SHP77 treated with DMSO at 0.1 percent for 48 hours (cell line): ENCODE measurements at places on chromosomes 7 and 10.

DNA sequence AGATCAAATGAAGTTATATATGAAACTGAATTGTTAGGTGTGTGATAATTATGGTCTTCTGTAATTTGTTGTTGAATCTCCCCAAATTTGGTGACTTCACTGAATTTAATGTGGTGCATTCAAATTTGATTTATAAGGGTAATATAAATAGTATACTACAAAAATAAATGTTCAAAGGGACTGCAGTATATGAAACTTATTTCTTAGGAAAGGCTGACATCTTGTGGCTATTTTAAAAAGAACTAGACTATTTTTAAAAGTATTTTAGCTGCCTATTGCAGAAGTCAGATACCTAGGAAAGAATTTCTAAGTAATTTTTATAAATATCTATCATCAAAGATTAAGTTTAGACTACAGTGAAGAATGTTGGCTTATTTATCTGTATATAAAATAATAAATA is 36.6 kb downstream of the ATRNL1 start:
- DNase-seq, result no peak

DNA sequence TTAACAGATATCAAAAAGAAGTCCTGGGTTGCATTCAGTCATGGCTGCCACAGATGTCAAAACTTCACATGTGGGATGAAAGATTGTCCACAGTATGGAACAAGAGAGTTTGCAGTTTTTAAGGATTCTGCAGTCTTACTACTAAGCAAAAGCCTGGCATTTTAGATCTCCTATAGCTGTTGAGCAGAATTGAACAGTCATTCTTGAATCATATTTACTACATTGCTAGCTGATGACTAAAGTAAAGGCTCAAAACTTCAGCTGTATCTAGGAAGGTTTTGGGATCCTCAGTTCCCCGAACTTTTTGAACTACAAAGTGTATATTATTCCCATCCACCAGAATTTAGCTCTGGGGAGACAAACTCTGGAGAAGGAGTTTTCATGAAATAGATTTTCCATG is 31.0 kb downstream of the BET1 start:
- no peak for DNase-seq

DNA sequence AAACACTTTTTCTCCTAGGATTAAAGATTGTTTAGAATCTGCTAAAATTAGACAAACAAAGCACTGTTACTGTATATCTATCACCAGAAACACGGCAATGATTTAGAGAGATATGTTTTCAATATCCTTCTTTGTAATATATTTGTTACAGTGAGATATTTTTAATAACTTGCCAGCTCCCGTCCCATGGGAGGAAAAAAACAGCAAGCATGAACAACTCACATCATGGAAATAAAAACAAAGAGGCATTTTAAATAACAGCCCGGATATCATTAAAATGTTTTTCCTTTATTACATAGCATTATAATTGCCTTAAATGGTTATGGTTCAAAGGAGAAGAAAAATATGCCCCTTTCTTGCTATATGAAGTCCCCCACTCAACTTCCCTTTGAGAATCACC is 272.1 kb downstream of the BMPER start:
- DNase-seq, result no peak

DNA sequence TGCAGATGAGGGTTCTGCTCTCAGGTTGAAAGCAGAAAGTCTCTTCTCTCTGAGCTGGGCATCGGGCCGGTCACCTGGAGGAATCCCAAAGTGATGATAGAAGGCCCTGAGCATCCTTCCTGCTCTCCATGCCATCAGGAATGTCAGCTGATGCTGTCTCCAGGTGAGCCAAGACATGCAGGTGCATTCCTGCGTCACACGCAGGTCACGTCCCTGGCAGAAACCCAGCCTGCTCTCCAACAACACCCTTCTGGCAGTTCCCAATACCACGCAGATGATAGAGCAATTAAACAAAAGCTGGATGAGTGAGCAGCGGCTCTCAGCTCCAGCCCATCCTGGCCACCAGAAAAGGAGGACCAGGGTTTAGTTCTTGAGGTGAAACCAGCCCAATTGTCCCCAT is 6.9 kb upstream of the WIPI2 start:
- DNase-seq, result no peak

- DNase-seq, result no peak
Observed at GRCh38 chr10:63437116-63437949, 28.4 kb downstream of the JMJD1C start.

DNA sequence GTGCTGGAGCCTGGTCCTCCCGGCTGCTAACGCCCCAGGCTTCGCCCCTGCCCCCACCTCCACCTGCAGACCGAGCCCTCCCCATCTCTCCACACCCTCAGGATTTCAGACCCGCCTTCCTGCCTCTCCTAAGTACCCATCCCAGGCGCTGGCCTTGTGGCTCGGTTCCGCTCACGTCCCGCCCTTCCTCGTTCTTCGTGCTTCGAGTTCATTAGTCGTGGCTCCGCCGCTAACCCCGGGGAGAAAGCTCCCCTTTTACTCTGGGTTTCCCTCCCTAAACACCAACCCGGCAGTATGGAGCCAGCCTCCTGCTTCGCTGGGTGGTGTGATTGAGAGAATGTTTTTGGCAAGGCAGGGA is 11.2 kb downstream of the EMX2 start:
- DNase-seq, result no peak

- DNase-seq, result no peak
Observed at GRCh38 chr10:110415809-110416208, 81.9 kb upstream of the DUSP5 start.

DNA sequence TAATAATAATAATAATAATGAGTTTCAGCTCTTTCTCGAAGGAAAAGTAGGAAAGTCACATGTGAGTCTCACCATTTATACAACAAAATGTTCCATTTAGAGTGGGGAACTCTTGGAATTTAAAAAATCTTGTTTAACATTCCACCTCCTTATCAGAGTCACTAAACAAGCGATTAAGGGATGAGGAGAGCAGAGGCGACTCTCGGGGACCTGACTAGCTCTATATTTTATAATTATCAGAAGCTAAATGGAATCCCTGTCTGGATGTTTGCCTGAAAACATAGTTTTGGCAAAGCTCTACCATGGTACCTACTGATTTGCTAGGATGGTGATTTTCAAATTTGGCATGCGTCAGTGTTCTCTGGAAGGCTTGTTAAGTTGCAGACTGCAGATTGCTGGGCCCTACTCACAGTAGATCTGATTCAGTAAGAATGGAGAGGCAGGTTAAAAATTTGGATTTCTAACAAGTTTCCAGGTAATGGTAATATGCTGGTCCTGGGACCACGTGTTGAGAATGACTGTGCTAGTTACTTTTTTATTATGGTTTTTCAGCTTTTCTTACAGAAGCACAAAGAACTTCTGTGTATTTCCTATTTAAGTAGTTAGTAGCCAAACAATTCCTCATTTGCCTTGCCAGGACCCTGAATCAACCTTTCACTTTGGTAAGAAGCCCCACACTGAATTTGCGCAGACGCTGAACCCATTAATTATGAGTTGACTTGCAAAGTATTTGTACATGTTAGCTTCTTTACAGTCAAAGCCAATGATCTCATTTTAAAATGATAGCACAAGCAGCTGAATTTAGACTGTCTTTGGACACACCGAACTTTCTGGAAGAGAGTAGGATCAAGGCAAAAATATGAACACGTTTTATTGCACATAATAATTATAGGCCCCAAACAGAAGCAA is 39.5 kb downstream of the CPED1 start:
- DNase-seq, result no peak

GRCh38 chr10:99524736-99525380 is 7.9 kb upstream of the NKX2-3 start:
- no peak for DNase-seq

GRCh38 chr10:12181065-12181775 is 14.5 kb downstream of the NUDT5 start:
- no peak for DNase-seq

DNA sequence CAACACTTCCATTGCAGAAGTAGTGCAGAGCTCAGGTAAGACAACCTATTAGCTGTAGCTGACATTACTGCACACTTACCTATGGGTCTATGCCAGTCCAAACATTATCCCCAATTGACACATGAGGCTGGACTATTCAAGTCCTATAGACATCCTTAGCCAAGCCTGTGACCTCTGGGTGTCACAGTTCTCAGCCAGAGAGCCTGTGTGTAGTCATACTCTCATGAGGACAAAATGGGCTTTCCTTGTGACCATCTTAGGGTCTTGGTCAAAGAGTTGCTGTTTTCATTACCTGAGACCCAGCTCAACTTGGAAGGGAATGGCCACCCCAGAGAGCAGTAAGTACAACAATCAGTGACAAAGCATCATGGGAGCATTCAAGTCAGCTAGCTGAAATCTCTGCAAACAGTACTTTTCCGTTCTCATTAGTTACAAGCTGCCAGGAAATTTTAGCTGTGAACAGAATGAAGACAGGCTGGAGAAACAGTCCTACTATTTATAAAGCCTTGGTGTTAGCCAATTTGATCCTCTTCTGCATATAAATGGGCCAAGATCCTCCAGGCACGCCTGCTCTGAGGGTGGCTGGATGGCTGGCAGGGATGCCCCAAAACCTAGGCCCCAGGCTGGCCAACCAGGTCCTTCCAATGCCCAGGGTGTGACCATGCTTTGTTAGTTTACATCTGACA is 44.3 kb downstream of the NUDCD3 start:
- no peak for DNase-seq

DNA sequence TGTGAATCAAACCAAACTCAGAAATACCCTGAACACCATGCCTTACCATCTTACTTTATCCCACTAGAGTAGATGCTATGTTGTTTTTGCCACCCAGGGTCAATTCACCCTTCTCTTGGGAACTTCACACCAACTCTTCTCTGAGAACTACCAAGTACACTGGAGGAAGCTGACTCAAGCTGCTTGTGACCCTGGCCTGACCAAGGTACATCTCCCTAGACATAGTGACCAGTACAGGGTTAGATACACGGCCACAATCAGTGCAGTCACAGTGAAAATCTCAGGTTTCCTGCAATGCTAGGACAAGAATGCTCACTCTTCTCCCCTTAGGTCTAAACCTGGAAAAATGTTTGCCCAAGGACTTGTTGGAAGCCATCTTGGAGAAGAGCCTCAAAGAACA is 31.8 kb downstream of the EZH2 start:
- no peak for DNase-seq

GRCh38 chr10:31399171-31399570 is 80.2 kb downstream of the ZEB1 start:
- DNase-seq, result no peak

GRCh38 chr10:70991140-70992124 is 103.1 kb upstream of the PCBD1 start:
- DNase-seq, result no peak

DNA sequence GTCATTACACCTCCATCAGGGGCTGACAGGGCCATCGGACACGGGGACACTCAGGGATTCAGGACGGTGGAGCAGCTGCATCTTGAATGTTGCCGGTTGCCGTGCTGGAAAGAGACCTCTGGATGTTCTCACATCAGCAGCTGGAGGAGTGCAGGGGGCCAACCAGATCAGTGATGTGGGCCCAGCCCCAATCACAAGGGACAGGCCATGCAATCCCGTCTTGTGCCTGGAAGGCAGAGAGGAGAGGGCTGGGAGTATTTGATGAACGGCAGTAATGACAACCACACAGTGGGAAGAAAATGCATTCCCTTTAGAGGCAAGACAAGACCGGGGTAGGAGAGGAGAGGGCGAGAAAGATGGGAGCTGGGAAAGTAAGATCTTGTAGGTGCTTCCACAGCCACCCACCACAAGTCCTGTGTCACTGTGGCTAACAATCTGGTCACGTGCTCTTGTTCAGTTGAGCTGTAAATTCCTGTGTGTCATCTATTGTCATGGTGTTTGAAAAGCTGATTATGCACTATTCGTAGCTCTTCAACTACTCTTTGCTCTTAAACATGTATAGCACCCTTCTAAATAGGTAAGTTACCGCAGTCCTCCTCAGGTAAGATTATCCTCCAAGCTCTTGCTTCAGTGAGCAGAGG is 85.9 kb upstream of the LEP start:
- no peak for DNase-seq

DNA sequence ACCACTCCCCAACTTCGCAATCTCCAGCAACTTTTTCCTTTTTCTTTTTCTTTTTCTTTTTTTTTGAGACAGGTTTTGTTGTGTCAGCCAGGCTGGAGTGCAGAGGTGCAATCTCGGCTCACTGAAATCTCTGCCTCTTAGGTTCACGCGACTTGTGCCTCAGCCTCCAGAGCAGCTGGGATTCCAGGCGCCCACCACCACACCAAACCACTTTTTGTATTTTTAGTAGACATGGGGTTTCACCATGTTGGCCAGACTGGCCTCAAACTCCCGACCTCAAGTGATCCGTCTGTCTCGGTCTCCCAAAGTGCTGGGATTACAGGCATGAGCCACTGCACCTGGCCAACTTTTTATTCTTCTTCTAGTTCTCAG is 55.0 kb downstream of the KIAA1549 start:
- no peak for DNase-seq

DNA sequence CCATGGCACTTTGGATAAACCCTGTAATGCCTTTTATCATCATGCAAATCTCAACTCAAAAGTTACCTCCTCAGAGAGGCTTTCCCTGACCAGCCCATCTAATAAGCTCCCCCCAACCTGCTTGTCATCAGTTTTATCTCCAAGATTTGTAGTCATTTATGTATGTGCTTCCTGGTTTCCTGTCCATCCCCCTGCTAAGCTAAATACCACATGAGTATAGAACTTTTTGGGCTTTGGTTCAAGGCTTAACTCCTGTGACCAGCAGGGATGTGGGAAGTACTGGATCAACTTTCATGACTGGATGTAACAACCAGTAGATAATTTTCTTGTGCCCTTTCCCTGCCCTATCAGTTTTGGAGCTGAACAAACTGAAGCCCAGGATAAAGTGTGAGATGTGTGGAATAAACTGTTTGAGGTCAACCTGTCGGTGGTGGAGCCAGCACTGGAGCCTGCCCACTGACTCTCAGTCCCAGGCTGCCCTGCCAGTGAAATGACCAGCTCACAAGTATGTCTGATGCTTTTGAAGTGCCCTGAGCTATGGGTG is 148.6 kb downstream of the CYP26A1 start:
- DNase-seq, result no peak

- DNase-seq, result no peak
Observed at GRCh38 chr10:82394122-82394521, 519.1 kb downstream of the NRG3 start.

DNA sequence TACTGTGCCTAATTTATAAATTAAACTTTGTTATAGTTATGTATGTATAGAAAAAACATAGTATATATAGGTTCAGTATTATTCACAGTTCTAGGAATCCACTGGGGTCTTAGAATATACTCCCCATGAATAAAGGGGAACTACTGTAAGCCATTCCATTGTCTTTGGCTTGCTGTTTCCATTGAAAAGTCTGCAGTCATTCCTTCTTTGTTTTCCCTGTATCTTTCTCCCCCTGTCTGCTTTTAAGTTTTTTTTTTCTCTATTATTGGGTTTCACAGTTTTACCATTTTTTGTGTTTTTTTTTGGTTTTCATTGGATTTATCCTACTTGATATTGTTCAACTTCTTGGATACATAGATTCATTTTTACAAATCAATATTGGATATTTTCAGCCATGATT is 6.7 kb upstream of the PNLIP start:
- DNase-seq, result no peak

DNA sequence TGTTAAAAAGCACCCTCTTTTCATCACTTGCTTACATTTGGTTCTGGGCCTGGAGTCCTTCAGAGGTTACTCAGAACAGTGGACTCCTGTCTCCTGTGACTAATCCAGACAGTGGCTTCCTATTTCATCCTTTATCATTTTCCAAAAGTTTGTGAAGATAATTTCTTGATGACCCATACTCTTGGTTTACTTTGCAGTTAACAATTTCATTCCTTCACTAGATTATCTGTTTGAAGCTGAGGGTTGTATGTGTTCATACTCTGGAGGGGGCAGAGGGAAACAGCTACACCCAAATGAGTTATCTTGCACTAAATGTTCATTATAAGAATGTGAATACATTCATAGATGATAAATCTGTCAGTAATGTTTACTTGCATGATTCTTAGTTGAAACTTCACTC is 124.7 kb downstream of the ZNF248 start:
- no peak for DNase-seq

GRCh38 chr7:44769776-44770294 is 21.2 kb downstream of the ZMIZ2 start:
- no peak for DNase-seq
